ENCODE measurements at places on chromosomes 6 and 20.

DNA sequence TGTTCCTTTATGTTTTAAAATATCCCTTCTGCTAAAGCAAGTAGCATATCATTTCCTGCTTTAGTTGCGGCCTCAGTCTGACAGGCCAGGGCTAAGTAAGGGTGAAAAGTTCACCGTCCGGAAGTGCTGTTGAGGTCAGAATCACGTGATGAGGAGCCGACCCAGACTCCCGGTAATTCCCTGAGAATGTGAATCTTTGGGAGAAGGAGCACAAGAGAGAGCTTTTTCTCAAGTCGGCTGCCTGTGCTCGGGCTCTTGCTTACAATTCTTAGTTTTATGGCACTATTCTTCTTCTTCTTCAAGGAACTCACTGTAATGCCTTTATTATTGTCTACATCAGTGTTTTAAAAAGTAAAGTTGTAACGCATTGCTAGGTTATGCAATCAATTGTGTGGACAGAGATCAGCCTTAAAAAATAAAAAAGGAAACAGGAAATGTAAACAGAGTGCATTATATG lies 309.3 kb downstream of the PRL start:
- no peak for DNase-seq

- DNase-seq, result no peak
Observed at GRCh38 chr6:35224720-35225119, 11.0 kb downstream of the SCUBE3 start.

DNA sequence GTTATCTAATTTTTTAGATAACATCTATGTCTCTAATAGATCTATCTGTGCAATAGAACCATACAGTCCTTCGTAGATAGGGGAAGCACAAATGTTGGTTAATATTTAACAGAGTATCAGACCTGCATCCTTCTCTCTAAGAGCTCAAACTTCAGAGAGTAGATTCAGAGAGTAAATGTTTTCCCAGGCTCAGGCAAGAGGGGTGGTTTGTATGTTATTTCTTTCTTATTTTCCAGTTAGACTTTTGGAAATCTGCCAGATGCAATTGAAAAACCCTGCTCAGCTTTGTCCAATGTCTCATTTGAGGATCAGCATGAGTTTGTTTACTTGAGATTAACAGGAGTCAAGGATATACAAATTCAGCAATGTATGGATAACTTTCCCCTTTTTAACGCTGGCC lies 361.9 kb downstream of the BCKDHB start:
- DNase-seq, result no peak

DNA sequence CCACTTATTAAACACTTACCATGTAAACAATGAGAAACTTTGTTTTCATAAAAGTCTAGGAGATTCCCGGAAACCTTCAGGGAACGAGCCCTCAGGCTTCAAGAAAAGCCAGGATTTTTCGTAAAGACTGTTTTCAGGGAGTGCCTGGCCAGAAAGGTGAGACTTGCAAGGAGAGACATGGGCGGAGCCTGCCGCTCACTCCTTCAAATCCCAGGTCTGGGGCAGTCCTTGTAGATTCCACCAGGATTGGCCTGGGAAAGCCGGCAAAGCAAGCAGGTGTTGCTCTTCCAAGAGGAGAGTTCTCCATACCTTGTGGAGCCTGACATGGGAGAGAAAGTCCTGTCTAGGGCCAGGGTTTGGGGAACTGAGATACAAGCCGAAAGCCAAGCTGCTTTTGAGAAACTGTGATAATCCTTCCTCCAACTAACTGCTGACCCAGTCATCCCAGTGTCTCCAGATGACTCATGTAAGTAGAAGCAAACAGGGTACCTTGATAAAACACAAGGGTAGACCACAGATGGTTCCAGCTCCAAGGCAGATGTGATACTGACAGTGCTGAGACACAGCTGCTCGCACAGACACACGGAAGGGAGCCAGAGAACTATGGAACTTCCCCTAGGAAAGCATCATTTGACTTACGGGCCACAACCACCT lies 69.4 kb upstream of the NAA20 start:
- no peak for DNase-seq

GRCh38 chr6:106608080-106608668 lies 21.1 kb downstream of the RTN4IP1 start:
- DNase-seq, result peak; percentile 77

GRCh38 chr6:106659859-106660258 lies 30.5 kb downstream of the QRSL1 start:
- DNase-seq, result no peak

DNA sequence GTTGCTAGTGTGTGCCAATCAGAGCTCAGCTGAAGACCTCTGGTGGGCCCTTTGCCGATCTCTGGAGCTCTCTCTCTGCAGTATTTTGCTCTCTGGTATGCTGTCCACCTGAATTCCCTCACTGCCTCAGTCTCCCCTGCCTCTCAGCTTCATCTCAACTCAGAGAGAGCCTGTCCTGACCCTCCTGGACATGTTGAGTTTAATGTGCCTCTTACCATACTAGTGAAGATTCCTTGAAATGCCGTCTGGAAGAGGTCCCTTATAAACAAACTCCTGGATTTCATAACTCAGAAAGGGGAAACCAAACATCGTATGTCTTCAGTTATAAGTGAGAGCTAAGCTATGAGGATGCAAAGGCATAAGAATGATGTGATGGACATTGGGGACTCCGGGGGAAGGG lies 231.1 kb upstream of the ZNF217 start:
- no peak for DNase-seq

GRCh38 chr20:1895674-1896483 lies 672 bp downstream of the SIRPA start:
- DNase-seq, result no peak

DNA sequence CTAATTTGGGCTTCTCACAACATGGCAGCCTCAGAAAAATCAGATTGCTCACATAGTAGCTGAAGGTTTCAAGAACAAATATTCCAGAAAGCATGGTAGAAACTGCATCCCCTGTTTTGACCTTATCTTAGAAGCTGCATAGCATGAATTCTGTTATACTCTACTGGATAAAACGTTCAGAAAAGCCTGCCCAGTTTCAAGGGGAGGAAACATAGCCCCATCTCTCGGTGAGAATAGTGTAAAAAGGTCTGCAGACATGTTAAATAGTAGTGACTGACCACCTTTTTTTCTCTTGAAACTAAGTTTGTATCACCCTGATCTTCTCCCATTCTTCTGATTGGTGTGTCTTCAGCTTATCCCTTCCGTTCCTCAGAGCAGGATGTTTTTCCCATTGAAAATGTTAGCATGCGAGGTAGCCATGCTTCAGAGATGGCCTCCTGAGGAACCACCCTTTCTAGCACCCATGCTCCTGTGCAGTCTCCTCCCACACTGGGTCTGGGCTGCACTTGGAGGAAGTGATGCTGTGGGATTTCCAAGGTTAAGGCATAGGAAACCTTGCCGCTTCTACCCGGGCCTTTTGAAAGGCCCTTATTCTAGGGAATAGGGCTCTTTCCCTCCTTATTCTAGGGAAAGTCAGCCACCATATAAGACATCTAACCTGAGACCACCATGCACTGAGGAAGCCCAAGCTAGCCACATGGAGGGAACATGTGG lies 50.1 kb downstream of the MARCKS start:
- DNase-seq, result no peak

GRCh38 chr6:9435281-9435680 lies 979.6 kb downstream of the TFAP2A start:
- DNase-seq, result no peak

GRCh38 chr6:111899531-111899930 lies 26.3 kb upstream of the FYN start:
- no peak for DNase-seq

DNA sequence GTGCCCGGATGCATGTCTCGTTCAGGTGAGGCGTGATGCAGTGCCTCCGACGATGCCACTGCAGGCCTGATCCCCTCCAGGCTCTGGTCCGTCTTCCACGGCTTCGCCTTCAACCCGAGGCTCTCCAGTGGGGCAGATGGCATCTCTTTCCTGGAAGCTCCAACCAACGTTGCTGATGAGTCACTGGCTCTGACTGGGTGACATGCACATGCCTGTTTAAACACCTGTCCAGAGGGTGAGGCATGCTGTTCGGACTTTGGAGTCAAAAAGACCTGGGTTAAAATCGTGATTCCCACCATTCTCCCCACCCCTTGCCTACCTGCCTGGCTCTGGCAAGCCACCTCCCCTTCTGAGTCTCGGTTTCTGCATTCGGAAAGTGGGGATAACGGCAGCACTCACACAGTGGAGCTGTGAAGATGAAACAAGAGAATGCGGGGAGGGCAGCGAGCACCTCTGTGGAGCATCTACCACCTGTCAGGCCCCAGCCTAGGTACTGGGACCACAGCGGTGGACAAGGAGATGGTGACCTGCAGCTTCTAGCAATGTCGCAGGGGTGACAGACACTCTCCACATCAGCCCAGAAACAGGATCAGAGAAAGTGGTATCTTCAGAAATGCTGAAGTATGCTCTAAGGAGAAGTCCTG lies 8.5 kb upstream of the EDN3 start:
- no peak for DNase-seq

- no peak for DNase-seq
Observed at GRCh38 chr20:3972161-3972560, 43.2 kb downstream of the RNF24 start.

GRCh38 chr6:41722969-41723529 lies 12.4 kb downstream of the TFEB start:
- DNase-seq, result no peak

Measured in erythroblast (primary cell).